M059J (cell line): ENCODE measurements at places on chromosomes 11 and 22.

DNA sequence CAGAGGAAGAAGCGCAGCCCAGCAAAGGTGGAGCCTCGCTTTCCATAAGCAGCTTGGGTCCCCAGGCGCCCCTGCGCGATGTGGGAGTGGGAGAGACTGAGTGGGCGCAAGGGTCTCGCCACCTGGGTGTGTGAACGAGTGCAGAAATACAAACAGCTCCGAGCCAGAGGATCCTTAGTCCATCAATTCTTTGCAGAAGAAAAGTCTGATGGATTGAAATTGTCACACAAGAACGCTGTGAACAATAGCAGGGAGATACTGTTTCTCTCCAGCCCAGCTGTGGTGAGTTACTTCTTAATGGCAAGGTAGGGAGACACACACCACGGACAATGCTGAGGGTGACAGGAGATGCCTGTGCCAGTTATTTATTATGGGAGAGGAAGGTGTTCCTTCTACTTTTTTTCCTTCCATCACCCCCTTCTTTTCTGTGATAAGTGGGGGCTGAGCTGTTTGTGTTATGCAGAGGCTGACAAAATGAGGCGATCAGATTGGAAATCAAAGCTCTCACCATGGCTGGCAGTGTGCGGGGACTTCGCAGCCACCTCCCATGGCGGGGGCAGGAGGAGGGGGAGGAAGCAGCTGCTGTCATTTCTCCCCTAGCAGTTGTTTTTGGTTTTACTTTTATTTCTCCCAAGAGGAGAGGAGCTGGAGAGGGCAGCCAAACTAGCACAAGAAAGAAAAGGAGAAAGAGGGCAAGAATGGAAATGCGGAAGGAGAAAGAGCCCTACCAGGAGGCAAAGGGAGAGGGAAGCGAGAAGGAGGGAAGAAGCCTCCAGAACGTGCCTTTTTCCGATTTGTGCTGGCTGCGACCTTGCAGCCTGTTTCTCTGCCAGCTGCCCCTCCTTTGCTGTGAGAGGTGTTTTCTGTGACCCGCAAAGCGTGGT is 755.8 kb downstream of the NTM start:
- DNase-seq: peak; percentile 46

GRCh38 chr11:27619763-27620335 is 80.4 kb downstream of the BDNF start:
- DNase-seq: peak; percentile 24

- DNase-seq: no peak
Measured at GRCh38 chr22:44972363-44973083, 37.3 kb downstream of the PHF21B start.

DNA sequence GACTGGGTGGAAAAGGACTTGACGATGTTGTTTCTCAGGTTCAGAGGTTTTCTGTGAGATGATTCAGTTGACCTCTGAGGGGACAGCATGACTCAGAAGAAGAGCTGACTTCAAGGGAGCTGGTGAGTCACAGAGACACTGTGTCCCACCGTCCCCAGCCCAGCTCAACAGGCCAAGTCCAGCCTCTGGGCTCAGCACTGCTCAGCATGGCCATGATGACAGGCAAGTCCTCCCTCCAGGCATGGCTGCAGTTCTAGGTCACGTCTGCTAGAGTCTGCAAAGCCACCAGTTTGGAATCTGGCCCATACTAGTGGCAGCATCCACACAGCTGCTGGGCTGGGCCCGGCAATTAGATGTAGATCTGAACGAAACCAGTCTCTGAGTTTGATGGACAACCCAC is 12.9 kb downstream of the TRIM29 start:
- peak; percentile 94 for DNase-seq

GRCh38 chr22:38940811-38941384 is 16.5 kb upstream of the APOBEC3A start:
- peak; percentile 20 for DNase-seq

DNA sequence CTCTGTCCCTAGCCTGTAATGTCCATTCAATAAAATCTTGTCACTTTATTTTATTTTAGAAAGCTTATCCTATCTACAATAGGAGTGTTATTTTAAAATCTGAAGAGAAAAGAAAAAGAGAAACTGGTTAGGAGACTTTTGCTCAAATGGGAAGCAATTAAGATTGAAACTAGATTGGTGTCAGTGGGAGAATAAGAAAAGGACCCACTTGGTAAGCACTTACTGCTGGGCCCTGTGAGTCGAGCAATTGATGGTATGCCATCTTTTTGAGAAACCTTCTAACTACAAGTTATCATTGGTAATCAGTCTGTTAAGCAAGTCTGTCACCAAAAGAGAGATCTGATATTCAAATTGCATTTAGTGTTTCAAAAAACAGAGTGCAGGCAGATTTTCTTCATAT is 258.4 kb downstream of the GRM5 start:
- DNase-seq: no peak

DNA sequence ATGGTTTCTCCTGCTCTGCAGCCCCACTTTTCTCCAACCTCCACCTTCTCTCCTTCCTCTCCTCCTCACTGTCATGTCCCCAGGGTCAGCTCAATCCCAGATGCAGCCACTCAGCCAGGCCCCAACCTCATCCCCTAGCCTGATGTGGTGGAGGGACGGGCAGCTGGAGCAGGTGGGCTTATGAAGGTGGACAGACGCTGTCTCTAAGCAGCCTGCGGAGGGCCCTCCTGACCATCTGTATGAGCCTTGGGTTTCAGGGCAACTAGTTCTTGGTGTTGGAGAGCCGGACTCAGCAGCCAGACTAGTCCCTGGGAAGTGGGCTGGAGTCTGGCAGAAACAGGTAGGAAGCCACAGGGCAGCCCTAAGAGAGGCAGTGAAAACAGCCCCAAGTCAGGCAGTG is 18.1 kb downstream of the CRYBB2 start:
- DNase-seq: no peak

DNA sequence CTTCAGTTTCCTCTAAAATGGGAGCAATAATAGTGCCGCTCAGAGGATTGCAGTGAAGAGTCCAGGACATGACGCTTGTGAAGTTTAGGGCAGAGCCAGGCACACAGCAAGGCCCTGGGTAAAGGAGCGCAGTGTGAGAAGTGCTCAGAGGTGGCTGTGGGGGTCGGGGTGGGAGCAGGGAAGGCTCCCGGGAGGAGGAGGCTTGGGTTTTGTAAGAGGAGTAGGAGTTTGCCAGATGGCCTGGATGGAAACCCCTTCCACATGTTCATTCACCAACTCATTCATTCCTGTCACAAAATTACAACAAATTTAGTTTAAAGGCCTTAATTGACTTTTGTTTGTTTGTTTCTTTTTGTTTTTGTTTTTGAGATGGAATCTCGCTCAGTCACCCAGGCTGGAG is 17.0 kb downstream of the CRYBB2 start:
- no peak for DNase-seq
